ENCODE measurements at places on chromosomes 6 and 20.

DNA sequence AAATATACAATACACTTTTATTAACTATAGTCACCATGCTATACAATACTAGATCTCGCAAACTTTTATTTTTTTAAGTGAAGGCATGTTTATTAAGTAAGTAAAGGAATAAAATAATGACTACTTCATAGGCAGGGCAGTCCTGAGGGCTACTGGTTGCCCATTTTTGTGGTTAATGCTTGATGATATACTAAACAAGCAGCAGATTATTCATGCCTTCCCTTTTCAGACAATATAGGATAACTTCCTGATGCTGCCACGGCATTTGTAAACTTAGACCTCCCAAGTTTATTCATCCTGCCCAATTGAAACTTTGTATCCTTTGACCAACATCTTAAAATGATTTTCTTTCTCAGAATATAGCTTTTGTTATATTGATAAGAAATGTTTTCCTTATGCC lies 24.7 kb upstream of the HIVEP1 start:
- DNase-seq: no peak

GRCh38 chr6:49565261-49565660 lies 14.8 kb downstream of the C6orf141 start:
- no peak for DNase-seq

- no peak for DNase-seq
Observed at GRCh38 chr6:14987490-14987889, 258.4 kb upstream of the JARID2 start.

DNA sequence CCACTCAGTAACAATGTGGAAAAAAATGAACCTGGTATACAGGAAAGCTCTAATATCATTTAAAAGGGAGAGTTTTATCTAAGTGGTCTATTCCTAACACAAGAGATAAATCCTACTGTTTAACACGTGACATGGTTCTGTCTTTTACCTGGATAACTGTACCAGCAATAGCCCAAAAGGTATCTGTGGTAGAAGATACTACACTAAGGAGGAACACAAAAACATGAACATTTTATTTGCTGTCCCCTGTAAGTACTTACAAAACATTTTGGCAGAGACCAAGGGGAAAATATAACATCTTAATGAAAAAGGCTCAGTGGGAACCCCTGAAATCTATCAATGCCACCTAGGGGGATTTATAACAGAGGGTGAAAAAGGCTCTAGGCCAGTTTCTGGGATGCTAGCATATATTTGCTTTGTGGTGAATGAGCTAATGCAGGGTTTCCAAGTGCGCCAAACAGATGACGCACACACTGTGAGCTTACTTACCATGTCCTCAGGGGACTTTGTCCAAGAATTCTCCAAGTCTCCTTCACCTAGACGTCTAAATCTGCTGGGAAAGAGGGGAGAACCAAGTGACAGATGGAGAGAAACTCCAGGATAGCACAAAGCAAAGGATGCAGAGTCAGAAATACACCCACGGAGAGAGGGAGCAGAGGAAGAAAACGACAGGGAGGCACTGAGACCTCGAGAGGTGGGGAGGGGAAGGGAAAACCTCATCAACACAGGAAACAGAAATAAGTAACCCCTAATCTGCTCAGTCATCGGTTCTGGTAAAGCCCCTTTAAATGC lies 147.9 kb upstream of the PRND start:
- no peak for DNase-seq

GRCh38 chr20:57802765-57803507 lies 93.1 kb upstream of the PMEPA1 start:
- DNase-seq: no peak

DNA sequence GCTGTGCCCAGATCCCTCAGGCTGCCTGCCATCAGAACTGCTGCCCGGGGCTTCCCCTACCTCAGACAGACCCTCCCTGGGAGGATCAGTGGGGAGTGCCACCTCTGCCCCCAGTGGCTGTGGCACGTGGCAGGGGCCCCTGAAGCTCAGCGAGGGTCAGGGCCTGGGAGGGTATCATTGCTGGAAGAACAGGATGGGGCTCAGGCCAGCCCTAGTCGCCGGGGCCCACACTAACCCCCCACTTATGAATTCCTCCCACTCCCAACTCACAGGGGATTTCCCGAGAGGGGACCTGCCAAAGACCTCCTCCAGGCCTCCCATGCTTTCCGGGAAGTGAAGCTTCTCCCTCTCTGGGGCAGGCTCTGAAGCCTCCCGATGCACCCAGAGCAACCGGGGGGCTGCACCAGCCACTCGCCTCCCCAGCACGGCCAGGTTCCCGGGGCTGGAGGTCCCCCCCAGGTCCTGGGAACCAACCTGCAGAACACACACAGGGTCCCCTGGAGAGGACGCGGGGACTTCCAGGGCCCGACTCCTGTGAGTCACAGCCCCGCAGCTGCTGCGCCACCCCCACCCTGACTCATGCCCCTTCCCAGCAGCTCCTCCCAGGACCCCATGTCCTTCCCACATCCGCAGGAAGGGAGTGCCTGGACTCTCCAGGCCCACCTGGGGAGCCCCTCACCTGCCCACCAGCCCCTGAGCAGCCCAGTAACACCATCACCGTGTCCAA lies 2.5 kb downstream of the TNFRSF6B start:
- DNase-seq: no peak

GRCh38 chr6:87350516-87350915 lies 5.9 kb downstream of the C6orf163 start:
- DNase-seq: no peak

GRCh38 chr6:16216501-16217155 lies 21.8 kb upstream of the GMPR start:
- DNase-seq: no peak

DNA sequence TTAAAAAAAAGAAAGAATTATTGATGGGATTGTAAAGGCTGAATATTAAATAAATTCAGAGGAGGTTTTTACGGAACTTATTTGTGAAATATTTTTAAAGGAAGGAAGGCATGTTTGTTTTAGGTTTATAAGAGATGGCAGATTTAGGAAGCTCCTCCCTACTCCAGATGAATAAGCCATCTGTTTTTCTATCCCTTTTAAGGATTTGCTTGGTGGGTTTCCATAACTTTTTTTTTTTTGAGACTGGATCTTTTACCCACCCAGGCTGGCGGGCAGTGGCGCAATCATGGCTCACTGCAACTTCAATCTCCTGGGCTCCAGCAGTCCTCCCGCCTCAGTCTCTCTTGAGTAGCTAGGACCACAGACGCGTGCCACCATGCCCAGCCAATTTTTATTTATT lies 30.4 kb downstream of the PTPRA start:
- no peak for DNase-seq

- DNase-seq: no peak
Observed at GRCh38 chr6:169420912-169421543, 167.4 kb upstream of the THBS2 start.

DNA sequence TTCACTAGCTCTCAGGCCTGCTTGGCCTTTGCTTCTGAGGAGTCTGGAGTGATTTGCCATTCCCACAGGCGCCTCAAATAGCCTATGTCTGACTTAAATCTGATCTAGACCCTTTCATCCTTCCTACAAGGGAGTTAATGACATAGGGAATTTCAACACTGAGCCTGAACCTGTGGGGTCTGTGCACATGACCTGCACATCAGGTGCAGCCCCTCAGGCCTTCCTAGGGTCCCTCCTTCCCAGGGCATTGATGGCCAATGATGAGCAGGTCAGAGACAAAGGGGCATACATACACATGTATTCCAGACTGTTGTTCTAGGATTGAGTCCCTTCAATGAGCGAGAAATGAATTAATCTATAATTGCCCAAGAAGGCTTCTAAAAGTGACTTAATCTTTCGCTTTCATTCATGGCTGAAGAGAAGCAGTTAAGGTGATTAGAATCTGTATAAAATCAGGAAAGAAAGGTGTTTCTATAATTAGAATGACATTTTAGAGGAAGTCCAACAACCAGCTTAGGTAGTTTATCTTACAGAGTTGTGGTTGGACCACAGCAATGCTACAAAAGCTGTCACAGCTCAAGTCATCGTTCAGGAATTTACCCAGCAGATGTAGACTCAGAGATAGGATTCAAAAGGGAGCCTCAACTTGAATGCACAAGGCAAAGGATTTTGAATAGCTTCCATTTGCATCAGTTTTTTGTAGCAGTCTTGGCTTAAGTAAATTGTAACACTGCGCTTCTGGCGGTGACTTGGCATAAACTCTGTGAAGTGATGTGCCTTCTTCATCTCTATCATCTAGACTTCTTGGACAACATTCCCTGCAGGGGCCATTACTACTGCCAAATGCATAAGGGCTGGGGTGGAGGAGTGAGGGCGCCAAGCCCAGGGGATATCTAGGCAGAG lies 27.0 kb upstream of the TBC1D7 start:
- DNase-seq: no peak

- no peak for DNase-seq
Observed at GRCh38 chr20:63700199-63701050, 4.0 kb downstream of the TNFRSF6B start.

DNA sequence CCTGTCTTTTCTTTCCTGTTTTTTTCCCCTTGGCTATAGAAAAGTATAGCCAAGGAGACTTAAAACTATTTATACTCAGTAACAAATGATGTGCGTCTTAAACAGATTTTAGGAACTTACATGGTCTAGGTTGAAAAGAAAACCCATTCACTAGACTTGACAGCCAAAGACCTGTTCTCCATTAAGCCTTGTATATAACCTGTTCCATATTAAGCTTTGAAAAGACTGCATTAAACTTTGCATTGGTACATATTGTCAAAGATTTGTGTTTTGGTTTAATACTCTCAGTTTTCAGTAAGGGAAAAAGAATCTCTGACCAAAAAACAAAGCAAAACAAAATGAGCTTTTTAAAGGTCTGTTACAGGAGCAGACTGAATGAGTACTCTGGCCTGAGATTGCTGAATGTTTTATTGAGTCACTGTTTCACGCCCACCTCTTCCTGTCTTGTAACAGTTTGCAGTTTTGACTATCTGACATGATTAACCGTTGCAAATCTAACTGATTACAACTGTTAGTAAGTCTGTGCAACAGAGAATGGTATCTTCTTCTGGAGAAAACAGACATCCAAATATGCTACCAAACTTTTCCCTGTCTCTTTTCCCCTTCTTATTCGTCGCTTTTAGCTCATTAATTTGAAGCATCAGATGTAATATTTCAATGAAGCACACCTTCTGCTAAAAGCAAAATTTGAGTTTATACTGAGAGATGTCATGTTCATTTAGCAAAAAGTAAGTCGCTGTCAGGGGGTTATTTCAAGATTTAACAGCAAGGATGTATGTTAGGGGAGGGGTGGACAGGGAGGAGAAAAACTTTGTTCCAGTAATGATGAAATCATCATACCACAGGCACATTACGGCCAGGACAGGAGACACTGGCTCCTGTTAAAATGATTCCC lies 59.1 kb upstream of the SUPT3H start:
- DNase-seq: no peak

DNA sequence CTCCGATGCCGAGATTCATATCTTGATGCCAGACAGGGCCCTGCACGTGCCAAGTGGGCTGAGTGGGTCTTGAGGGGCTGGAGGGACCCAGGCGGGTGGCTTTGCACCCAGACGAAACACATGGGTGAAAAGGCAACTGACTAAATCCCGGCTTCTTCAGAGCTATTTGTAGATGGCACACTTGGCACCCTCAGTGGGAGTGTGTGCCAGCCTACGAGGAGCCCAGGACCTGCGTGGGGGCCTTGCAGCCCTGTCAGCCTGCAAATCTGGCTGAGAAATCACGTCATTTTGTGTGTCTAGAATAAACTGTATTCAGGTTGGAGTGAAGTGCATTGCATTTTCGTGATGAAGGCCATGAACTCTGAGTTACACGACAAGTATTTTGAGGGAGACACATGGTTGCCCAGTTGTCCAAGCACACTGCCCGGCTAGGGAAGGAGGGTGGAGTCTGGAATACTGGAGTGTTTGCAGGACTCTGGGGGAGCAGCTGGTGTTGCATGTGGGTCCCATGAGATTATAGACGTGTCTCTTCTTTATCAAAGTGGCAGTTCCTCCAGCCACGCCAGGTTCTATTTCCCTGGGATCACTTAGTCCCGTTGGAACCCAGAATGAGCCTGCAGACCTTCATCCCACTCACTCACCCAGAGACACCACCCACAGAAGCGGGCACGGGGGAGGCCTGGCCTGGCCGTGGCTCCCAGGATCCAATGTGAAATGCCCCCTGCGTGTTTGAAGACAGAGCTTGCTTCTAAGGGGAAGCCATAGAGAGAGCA lies 60.2 kb downstream of the DLL1 start:
- DNase-seq: no peak

DNA sequence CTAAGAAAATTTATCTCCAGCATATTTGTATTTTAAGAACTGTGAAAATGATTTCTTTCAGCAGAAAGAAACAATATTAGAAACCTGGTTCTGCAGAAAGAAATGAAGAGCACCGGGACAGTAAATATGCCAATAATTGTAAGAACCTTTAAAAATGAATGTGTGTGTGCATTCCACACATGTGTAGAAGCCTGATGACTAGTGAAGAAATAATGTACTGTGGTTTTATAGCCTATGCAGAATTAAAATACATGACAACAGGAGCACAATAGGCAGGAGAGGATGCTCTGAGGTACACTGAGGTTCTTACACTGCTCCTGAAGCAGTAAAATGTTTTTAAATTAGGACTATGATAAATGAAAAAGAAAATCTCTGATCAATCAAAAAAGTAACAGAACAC lies 48.9 kb downstream of the SNX14 start:
- DNase-seq: no peak

GRCh38 chr6:141587482-141588266 lies 545.1 kb upstream of the GJE1 start:
- DNase-seq: no peak

- DNase-seq: no peak
Observed at GRCh38 chr6:159114569-159114968, 54.6 kb upstream of the FNDC1 start.
